ENCODE measurements at places on chromosomes 12 and 14.

DNA sequence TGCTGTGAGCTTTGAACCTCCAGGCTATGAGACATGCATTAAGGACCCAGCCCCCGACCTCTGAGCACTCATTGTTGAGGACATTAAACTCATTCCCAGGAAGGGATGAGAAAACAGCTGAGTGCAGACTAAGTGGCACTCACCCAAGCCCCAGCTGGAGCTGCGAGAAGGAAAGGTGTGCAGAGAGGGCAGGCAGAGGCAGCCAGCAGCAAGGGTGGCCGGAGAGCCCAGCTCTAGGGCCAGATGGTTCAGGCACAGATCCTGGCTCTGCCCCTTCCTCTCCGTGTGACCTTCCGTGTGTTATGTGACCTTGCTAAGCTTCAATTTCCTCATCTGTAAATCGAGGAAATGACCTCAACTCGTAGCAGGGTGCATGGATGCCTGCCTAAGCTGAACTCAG lies 3.7 kb downstream of the TSPAN11 start:
- no peak for DNase-seq

GRCh38 chr12:102880783-102881182 lies 36.3 kb downstream of the PAH start:
- no peak for DNase-seq

- no peak for DNase-seq
Measured at GRCh38 chr14:106875503-106875902, 1349.1 kb downstream of the TMEM121 start.

GRCh38 chr14:79833781-79834180 lies 377.5 kb downstream of the DIO2 start:
- DNase-seq = no peak

DNA sequence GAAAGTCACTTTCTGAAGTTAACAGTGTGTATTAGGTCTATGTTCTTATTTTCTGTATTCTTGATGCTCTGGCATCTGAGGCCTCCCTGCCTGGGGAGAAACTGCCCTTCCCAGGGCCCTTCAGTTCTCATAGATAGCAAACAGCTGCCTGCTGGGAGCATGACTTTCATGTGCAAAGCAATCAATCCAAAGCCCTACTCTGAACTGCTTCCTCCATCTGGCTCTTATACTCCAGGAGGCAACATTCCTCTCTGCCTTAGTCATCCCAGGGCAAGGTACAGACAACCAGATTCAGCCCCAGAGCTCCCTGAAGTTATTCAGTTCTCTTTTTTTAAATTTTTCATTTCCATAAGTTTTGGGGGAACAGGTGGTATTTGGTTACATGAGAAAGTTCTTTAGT lies 41.7 kb upstream of the RIN3 start:
- no peak for DNase-seq

- no peak for DNase-seq
Measured at GRCh38 chr12:19052689-19053088, 76.8 kb upstream of the PLEKHA5 start.

GRCh38 chr12:122867691-122868461 lies 28.0 kb downstream of the VPS37B start:
- no peak for DNase-seq

- DNase-seq = no peak
Measured at GRCh38 chr12:14988035-14988434, 15.2 kb downstream of the PDE6H start.

DNA sequence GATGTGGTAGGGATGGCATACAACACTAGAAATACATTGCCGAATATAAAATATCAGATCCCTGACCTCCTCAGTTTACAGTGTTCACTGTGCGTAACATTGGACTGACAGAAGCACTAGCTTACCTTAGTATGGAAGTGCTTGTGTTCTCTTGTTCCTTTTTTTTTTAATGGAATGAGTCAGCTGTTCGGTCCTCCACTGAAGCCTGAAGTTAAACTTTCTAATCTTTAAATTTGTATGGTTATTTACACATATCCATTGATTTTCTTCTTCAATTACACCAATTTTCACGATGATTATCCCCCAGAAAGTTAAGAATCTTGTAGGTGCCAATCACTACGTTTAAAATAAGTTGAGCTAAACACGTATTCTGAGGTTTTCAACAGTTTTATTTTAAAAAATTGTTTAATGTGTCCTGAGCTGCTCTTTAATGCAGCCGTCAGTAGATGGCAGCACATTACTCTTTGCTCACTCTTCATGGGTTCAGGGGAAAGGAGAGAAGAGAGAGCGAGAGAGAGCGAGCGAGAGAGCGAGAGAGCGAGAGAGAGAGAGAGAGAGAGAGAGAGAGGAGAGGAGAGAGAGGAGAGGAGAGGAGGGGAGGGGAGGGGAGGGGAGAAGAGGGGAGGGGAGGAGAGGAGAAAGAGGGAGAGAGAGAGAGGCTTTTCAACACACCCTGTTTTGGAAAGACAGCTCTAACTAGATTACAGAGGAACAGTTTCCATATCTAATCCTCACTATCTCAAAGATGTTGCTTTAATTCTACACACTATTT lies 134.7 kb upstream of the SCAF11 start:
- peak; percentile 87 for DNase-seq

GRCh38 chr12:1814266-1814665 lies 6.1 kb upstream of the LRTM2 start:
- DNase-seq = no peak

DNA sequence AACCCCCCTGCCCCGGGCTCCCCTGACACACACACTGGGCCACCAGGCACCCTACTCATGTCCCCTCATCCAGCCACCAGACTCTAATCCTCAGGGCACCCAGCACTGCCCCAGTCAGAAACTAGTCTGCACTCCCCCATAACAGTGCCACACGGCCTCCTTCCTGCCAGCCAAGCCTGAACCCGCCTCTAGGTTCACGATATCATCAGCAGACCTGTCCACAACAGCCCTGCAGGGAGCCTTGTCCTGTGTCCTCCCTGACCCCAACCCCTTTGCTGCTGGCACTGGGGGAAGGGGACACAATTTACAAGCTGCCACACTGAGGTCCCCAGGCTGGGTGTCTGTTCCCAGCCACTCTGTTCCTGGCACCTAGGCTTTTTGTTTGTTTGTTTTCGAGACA lies 33.6 kb downstream of the LTBP2 start:
- no peak for DNase-seq

GRCh38 chr12:125492354-125493270 lies 427.4 kb downstream of the AACS start:
- DNase-seq = no peak

All from CD4-positive, alpha-beta T cell (primary cell).